ENCODE measurements at places on chromosomes 12 and 14.

- no peak for DNase-seq
These were observed 15.0 kb upstream of the TMEM119 start for GRCh38 chr12:108612788-108613282.

DNA sequence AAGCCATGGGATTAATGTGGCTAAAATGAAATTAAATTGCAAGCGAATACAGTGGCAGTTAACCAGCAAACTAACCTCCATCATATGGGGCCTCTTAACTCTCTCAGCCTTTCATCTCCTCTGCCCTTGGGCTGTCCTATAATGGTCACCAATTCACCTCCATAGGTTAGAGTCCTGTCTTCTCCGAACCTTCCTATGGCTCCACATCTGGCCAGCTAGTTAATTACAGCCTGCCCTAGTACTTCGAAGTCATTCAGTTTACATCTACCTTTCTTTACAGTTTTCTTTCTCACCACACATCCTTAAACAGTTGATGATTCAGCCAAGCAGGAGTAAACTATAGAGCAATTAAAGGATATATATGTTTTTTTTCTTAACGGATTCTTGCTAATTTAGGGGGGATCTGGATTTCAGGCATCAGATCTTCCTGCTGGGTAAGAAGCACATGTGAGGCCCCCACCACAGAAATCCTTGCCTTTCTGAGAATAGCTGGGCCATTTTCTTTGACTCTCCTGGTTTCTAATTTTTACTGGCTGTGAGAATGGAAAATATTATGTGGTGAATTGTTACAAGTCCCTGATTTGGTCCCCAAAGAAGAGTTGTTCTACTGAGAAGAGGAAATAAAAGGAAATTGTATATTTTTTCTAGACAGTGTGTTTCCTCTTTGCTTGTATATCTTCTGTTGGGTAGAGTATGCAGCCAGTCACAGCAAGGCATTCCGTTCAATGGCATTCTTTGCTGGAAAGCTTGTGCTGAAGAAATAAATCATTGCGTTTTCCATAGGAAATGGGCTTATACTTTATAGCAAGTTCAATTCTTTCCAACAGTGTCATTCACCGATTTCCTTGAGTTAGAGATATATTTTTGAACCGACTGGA is 16.7 kb downstream of the HMGA2 start:
- no peak for DNase-seq

DNA sequence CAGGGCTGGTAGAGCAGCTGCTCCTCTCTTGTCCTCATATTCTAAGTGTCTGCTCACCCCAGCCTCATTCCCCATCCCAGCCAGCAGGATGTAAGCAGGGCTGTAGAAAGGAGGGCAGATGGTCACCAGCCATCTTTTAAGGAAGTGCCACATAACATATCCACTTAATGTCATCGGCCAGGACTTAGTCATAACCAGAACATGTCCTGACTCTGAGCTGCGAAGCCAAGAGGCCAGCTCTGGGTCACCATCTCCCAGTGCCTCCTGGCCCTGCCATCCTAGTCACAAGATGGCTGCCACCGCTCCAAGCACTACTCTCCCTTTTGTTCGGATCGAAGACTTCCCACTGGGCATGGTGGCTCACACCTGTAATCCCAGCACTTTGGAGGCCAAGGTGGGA is 123.9 kb downstream of the PLXNC1 start:
- DNase-seq, result no peak

- no peak for DNase-seq
These were observed 293.2 kb downstream of the FOXN3 start for GRCh38 chr14:89123851-89124250.

All from stimulated activated CD4-positive, alpha-beta T cell treated with anti-CD3 and anti-CD28 coated beads, Interleukin-1b, Interleukin-23, amount 100 ng/mL, for 4 hours (primary cell).